NCI-H1694 (cell line): ENCODE measurements at places on chromosomes 16 and 17.

DNA sequence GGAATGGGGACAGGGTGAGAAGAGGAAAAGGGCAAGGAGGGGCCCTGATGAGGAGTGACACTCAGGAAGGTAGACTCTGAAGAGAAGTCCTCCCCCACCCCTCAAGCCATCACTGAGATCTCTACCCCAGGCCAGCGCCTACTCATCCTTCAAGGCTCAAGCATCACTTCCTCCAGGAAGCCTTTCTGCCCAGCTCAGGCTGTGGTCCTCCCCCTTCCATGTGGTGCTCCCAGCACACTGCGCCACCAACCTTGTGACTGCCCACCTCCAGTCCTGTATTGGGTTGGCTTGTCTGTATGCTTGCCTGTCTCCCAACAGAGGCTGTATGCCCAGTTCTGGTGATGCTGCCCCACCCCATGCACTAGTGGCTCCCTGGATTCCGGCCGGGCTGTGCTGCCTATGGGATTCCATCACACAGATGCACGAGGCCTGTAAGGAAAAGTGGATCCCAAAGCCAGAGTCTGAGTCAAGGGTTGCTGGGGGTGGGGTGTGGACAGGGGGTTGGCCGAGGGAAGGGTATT, 19.8 kb upstream of the ZFP90 start:
- no peak for DNase-seq

DNA sequence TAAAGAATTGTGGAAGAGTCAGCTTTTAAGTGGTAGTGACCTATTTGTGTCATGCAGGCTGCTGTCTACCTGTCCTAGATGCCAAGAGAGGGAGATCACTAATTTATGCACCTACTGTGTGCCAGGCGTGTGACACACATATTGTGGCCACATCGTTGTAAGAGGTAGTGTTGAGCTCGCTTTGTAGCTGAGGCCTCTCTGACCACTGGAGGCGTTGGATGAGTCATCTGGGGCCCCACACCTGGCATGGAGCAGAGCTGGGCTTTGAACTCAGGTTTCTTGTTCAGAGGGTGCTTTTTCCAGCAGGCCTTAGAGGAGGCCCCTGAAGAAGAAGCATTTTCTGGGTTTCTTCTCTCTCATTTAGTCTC, 52.3 kb upstream of the LGALS9 start:
- no peak for DNase-seq

DNA sequence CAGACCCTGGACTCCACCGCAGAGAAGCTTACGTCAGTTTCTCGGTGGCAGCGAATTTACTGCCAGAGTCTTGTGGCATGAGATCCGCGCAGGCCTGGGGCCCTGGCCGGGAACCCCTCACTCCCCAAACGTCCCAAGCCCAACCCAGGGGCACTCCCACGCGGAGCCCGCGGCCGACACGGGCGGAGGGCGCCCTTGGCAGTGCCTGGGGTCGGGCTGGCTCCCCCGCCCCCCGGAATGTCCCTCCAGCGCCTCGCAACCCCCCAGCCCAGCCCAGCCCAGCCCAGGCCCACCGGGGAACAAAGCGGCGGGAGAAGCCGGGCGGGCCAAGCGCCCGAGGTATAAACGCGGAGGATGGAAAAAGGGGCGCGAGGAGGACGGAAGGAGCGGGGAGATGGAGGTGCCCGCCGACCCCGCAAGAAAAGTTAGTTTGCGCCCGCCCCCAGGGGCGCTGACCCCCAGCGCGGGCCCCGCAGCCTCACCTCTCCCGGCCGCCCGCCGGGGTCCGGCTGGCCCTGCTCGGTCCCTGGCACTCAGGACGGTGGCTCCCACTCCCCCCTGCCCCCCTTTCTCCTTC, 330 bp downstream of the CASKIN2 start:
- DNase-seq = no peak

DNA sequence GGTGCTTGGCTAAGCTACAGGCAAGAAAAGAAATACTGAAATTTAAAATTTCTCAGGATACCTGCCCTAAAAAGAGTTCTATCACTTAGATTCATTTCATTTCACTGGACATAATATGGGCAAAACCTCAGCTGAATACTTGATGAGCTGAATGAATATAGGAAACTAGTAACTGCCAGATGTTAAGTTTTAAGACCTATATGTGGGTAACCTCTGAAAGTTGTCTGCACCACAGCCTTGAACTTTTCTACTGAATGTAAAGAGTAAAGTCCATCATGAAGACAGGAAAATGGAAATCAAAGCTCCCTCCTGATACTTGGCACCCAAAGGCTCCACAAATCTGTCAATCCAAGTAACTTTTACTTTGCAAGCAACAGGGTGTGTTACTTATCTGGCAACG, 50.8 kb downstream of the HIC1 start:
- no peak for DNase-seq

GRCh38 chr16:4536391-4537106, 2.0 kb downstream of the CDIP1 start:
- DNase-seq = no peak

- DNase-seq = no peak
These were observed 111.5 kb upstream of the RBBP6 start for GRCh38 chr16:24427840-24428239.

DNA sequence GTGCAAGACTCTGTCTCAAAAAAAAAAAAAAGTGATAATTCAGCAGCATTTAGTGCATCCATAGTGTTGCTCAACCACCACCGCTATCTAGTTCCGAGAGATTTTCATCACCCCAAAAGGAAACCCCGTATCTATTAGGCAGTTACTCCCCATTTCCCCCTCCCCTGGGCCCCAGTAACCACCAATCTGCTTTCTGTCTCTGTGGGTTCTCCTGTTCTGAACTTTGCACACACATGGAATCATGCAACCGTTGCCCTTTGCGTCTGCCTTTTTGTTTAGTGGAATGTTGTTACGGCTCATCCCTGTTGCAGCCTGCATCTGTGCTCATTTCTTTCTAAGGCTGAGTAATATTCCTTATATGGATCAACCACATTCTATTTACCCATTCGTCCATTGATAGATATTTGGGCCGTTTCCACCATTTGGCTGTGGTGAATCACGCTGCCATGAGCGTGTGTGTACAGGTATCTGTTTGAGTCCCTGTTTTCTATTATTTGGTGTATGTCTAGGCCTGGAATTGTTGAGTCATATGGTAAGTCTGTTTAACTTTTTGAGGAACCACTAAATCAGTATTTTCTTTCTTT, 8.7 kb upstream of the SYNGR2 start:
- no peak for DNase-seq

GRCh38 chr17:47846716-47847340, 4.1 kb downstream of the SP6 start:
- DNase-seq = no peak

DNA sequence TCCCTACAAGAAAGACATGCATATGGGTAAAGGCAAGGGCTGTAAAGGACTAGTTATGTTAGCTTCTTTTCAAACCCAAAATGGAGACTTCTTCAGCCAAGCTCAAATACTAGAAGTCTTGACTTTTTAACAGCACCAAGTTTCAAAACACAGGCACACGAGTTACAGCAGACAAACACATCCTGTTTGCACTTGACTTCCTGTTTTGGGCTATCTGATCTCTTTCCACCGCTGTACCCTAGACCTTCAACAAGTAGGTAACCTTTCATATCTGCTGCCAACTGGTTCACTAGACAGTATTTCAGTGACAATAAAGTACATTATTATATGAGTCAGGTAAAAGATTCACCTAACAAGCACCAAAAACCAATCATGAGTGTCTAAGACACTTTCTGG, 12.3 kb downstream of the RFFL start:
- no peak for DNase-seq
